ENCODE measurements at places on chromosomes 12 and 14.

DNA sequence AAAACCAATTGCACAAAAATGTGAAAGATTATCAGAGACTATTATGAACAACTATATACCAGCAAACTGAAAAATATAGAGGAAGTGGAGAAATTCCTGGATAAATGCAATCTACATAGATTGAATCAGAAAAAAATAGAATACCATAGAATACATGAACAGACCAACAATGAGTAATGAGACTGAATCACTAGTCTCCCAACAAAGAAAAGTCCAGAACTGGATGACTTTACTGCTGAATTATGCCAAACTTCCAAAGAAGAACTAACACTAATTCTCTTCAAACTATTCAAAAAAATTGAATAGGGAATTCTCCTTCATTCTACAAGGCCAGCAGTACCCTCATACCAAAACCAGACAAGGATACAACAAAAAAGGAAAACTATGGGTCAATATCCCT is 60.6 kb downstream of the GUCY2C start:
- DNase-seq: no peak

DNA sequence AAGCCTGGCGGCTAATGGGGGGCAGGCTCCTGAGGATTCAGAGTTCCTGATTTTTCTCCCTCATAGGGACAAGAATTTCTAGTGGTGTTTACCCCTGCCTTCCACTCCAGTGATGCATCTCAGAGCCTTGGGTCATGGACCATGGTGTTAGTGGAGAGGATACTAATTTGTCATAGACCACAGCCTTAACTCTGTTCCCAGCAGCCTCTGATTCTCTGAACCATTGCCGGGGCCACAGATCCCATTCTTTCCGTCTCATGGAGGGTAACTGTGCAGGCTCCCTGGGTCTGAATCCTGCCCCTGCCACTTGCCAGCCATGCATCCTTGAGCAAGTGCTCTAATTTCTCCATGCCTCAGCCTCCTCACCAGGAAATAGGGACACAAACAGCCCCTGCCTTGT is 55.1 kb downstream of the RPH3A start:
- no peak for DNase-seq

GRCh38 chr12:107903341-107904061 is 129.0 kb downstream of the ASCL4 start:
- DNase-seq: peak; percentile 34

- no peak for DNase-seq
These were observed 110.0 kb downstream of the ADCK1 start for GRCh38 chr14:77909911-77910310.

DNA sequence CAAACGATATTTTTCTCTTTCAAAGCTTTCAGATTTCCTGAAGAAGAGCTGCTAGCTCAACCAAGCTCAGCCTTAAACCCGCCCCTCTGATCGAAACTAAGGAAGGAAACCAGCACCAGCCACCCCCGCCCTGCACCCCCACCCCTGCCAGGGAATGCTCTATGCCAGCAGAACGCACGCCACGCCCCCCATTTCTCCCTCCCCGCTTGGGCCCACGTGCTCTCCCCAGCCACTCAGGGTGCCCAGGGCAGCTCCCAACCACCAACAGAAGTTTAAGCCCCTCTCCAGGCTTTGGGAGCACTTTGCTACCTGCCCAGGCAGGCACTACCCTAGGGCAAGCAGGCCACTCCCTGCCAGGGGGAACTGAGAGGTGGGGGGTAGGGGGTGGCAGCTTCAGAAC is 18.8 kb upstream of the KRT78 start:
- DNase-seq: no peak

DNA sequence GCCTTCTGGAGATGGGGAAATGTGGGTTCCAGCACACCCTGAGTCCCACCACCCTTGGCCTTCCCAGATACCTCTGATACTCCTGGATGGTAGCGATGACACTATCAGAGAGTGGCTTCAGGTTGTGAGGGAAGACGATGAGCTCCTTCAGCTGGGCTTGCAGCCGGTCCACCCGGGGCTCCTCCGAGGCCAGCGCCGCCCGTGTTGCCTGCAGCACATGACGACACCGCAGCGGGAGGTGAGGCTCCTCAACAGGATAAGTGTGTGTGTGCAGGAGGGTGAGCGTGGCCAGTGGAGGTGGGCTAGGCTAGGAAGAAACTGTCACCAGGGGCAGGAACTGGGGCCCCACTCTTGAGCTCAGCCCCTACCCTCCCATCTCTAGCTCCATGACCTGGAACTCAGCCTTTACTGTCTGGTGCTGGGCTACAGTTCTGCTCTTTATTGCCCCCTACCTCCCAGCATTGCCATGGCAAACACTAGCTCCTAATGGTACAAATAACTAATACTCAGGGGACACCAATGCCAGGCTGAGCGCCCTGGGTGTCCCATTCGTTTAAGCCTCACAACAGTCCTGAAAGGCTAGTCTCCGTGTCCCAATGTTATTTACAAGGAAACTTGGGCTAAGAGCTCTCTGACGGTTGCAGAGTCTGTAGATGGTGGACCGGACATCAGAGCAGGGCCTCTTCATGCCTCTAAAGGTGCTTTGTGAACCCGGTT is 64.1 kb downstream of the SYNE3 start:
- DNase-seq: no peak

DNA sequence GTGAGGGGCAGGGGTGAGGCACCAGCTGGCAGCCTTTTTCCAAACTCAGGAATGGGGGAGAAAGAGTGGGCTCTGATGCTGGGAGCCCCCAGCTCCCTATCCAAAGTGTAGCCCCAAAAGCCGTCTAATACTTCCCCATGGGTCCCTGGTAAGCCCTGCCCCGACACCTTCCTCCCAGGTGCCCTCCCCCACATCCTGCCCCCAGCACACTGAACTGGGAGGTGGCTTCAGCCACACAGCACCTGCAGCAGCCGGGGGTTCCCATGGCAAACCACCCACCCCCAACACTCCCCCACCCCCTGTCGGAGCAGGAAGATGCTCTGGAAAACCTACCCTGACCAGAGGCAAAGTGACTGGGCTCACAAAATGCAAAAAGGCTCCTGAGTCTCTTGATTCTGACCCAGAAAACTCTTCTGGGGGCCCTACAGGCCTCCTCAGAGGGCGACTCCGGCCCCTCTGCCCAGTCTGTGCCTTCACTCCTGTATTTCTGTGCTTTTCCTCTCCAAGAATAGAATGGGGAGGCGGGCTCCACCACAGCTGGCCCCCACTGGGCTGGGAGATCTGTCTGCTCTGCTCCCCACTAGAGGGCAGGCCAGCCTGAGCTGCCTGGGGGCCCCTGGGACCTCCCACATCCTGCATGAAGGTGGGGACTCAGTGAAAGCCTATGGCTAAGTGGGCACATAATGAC is 81.6 kb downstream of the ITPK1 start:
- no peak for DNase-seq

GRCh38 chr14:86654558-86655184 is 1124.7 kb downstream of the FLRT2 start:
- DNase-seq: no peak

GRCh38 chr14:98099527-98099926 is 1172.5 kb downstream of the BCL11B start:
- DNase-seq: no peak

DNA sequence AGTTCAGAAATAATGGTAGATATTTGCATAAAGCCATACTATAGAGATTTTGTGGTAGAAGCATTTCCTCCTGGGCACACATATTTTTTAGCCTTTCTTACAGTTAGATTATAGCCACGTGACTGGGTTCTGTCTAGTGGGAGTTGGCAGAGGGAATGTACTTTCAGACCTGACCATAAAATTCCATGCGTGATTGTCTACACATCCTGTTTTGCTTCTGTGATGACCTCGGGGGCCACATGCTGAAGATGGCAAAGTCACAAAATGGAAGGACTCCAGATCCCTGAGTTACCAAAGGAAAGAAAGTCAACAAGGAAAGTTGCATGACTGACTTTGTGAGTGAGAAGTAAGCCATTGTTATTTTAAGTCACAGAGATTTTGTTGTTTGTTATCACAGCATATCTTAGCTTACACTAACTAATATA is 14.6 kb upstream of the MIA2 start:
- DNase-seq: no peak

GRCh38 chr12:117882181-117882580 is 86.6 kb downstream of the KSR2 start:
- no peak for DNase-seq

DNA sequence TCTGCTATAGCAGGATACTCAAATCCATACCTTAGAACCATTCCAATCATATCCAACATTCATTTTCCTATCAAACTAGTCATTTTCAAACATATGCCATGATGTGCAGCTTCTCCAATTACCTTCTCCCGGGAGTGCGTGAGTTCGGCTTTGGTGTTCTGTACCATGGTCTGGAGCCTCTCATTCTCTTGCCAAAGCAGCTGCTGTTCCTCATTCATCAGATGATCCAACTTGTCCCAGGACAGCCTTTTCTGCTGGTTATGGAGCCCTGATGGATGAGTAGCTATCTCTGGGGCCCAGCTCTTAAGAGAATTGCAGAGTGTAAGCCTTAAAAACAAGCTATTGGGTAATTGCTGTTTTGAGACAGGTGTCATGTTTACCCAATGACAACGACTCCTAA is 71.1 kb upstream of the SAV1 start:
- DNase-seq: no peak

All from NCI-H2081 treated with DMSO at 0.1 percent for 48 hours (cell line).